ENCODE measurements at places on chromosomes 3 and 15.

- DNase-seq, result no peak
Observed at GRCh38 chr3:171543759-171544300, 83.6 kb upstream of the TNIK start.

- no peak for DNase-seq
Observed at GRCh38 chr3:73350996-73351395, 273.7 kb downstream of the PDZRN3 start.

GRCh38 chr3:6803619-6804018 is 57.3 kb upstream of the GRM7 start:
- DNase-seq, result no peak

DNA sequence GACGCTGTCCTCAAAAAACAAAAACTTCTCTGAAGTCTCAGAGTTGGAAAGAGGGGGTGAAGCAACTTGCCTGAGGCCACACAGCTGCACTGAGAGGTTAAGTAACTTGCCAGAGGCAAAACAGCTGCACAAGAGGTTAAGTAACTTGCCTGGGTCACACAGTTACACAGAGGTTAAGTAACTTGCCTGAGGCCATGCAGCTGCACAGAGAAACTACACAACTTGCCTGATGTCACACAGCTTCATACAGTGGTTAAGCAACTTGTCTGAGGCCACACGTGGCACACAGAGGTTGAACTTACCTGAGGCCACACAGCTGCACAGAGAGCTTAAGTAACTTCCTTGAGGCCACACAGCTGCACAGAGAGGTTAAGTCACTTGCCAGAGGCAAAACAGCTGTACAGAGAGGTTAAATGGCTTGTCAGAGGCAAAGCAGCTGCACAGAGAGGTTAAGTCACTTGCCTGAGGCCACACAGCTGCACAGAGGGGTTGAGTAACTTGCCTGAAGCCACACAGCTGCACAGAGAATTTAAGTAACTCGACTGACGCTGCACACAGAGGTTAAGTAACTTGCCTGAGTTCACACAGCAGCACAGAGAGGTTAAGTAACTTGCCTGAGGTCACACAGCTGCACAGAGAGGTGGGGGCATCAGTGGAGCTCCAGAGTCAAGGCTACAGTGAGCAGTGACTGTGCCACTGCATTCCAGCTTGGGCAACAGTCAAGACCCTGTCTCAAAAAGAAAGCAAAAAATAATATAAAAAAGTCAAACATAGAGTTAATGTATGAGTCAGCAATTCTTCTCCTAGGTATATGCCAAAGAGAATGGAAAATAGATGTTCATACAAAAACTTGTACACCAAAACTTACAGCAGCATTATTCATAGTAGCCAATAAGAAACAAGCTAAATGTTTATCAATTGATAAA is 12.0 kb upstream of the ACAD9 start:
- no peak for DNase-seq

DNA sequence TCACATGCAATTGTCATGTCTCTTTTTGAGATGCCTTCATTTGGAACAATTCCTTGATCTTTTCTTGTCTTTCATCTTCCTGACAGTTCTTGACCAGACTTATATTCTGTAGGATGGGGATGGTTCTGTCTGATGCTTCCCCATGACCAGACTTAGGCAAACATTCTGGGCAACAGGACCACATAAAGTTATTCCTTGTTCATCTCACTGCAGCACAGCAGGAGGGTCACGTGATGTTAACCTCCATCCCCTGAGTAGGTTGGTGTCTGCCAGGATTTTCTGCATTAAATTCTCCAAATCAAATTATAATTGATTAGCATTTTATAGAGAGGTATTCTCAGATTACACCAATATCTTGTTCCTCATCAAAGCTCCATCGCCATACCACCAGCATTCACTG is 7.8 kb downstream of the DLEC1 start:
- DNase-seq, result no peak

- no peak for DNase-seq
Observed at GRCh38 chr3:149535333-149535685, 60.8 kb downstream of the TM4SF4 start.

GRCh38 chr3:184812662-184813042 is 686 bp downstream of the VPS8 start:
- no peak for DNase-seq

Measured in NCI-H2227 treated with DMSO at 0.1 percent for 48 hours (cell line).